AG08395 (cell line): ENCODE measurements at places on chromosomes 12 and 14.

DNA sequence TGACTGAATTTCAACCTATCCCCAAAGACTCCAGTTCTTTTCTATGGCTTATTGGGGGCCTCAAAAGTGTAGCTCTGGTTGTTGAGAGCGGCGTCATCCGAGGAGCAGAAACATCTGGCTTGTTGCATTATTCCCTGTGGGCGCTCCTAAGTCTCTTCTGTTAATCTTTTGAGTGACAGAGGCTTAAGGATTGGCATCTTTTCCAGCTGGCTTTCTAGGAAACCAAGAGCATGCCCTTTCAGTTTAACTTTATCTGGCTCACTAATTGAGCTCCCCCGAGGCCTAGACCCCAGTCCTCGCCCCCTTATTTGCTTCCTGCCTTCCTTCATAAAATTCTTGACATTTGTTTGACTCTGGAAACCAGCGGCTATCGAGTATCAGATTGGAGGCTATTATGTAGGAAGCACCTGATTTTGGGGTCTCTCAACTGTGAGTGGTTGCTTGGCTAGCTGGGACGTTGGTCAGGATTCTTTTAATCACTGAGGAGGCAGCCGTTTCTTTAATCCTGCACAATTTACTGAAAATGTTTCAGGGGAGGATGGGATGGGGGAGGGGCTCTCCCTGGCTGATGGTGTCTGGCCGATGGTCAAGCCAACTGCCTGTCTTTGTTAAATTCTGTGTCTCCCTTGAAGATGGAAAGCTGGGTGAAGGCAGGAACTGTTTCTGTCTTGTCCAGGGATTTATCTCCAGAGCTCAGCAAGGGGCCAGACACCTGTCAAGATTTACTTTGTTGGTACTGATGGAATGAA lies 3.1 kb downstream of the SMOC1 start:
- DNase-seq, result no peak

DNA sequence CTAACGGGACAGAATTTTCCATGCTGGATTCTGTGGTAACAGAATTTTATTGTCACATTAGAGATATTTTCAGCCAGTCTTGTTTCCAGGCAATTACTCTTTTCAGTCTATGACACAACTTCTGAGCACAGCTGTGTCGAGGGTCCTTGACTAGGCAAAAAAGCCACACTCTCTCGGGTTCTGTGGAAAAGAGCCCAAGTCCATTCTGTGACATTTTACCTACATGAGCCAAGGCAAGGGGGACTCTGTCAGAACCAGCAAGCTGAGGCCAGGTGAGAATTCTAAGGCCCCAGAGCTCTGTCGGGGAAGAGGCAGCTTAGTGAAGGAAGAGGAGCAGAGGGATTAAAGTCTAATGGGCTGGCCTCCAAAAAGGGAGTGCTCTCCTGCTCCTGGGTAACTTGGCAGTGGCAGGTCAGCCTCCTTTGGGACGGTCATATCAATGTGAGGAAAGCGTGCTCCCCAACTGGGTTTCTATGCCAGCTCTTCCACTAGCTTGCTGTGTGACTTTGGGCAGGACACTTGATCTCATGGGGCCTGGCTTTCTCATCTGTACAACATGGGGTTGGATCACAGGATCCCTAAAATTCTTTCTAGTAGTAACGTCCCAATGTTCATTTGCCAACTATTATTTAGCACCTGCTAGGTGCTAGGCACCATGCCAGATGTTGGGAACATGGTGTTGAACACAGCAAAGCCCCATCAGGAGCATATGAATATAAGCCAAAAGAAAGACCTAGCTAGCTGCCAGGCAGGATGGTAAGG lies 16.0 kb upstream of the RIC8B start:
- DNase-seq, result no peak

- peak; percentile 13 for DNase-seq
These were observed 1.6 kb downstream of the MARK3 start for GRCh38 chr14:103386713-103387329.

DNA sequence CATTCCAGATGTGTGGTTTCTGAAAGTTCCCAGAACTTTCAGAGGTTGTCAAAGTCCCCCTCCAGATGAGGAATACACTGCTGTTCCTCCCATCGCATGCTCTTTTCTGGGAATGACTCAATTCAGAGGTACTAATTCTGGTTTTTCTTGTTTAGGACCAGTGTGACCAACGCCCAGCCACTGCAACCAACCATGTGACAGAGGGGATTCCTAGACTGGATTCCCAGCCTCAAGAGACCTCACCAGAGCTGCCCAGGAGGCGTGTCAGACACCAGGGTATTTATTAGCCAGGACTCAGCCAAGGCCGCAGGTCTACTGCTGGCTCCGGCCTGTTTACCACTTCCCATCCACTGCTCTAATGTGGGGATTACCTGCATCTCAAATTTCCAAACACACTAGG lies 24.2 kb downstream of the TRAFD1 start:
- no peak for DNase-seq

DNA sequence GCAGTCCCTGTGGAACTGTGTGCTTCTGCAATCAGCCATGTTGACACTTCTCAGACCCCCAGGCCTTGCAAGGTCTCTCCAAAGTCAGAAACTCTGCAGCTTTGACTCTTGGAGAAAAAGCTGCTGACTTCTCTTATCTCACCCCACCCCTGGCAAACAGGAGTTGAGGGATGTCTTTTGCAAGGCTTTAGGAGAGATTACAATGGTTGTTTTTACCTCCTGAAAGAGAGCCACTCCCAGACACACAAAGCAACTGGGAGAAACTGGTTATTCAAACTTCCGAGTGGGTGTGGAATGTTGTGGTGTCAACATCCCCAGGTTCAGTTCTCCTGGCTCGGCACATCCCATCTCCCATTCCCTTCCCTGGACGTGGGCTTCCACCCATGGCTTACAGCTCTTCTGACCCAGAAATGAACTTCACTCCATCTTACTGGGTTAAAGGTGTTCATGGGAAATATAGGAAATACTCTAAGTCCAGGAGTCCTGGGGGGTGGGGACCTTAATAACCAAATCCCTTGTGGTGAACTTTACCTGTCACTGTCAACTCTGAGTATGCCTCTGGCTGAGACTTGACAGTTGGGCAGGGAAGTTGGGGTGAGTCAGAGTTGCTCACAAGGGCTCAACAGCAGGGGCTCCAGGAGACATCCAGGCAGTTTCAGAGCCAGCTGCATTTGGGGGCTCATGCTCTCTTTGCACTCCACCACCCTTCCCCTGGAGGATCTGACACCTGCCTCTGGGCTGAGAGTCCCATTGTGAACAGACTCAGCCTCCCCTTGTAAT lies 41.9 kb downstream of the CCDC177 start:
- DNase-seq, result no peak

DNA sequence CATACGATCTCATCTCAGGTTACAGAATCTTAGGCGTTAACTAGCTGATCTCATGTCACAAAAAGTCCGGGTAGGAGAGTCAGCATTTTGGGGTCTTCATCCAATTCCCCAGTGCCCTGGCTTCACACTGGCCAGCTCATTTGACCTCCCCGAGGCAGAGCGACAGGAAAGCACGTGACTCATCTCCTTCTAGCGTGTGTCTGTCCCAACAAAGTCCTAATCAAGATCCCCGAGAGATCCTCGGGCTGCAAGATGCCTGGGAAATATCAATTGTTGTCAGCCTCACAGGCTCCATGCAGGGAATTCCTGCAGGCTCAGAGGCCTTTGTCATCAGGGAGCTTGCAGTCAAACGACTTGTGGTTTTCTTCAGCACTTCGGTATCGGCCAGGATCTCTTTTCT lies 57.5 kb downstream of the ZNF664 start:
- DNase-seq, result peak; percentile 88

GRCh38 chr12:93704122-93704521 lies 26.9 kb downstream of the CRADD start:
- DNase-seq, result no peak

DNA sequence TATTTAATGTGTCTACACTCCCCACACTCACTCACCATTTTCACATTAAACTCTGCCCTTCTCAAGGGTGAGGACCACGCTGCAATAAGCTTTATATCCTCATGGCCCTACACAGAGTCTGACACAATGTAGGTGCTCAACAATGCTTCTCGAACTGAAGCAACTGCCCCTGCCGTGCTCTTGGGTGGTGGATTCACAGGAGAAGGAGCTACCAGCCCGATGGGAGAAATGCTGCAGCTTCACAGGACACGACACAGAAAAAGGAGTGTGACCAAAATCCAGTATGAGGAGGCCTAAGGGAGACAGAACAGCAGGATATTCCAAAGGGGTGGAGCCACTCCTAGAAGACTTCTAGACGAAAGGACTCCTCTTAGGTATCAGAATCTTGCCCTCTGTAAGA lies 6.5 kb upstream of the KRT3 start:
- DNase-seq, result no peak

- no peak for DNase-seq
These were observed 38.9 kb upstream of the DICER1 start for GRCh38 chr14:95196268-95196667.

- no peak for DNase-seq
These were observed 751.8 kb downstream of the GALC start for GRCh38 chr14:87241018-87241768.

- no peak for DNase-seq
These were observed 12.9 kb upstream of the TMEM263 start for GRCh38 chr12:106942775-106943174.

GRCh38 chr14:73958591-73958990 lies 8.5 kb downstream of the COQ6 start:
- no peak for DNase-seq

DNA sequence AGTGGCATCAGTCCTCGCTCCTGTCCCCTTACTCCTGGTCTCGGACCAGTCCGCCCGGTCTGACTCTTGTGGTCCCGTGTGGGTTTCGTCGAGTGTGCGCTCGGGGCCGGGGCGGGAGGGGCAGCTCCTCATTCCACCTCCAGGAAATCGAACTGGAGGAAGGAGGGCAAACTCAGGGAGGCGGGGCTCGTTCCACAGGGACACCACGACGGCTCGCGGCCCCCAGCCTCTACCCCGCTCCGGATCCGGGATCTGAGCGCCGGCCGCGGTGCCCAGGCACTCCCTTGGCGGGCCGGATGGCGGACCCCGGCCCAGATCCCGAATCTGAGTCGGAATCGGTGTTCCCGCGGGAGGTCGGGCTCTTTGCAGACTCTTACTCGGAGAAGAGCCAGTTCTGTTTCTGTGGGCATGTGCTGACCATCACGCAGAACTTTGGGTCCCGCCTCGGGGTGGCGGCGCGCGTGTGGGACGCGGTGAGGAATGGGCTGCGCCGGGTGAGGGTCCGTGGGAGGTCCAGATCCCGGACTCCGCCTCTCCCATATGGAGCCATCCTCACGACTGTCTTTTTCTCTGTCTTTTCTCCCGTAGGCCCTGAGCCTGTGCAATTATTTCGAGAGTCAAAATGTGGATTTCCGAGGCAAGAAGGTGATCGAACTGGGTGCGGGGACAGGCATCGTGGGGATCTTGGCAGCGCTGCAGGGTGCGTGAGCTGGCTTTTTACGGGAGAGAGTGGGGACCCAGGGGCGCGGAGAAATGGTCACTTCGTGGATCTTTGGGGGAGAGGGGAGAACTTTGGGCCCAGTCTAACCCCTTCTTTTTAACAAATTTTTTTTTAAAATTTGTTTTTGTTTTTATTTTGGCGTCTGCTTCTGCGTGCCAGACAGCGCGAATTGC lies at the start of gene EEF1AKMT3:
EEF1AKMT3 (plus strand) TSS at position 186 of the 894 bp plus-strand sequence; CDS start at position 297, 111 bp downstream.
- peak; percentile 71 for DNase-seq

- DNase-seq, result no peak
These were observed 906.4 kb upstream of the TMEM132C start for GRCh38 chr12:127360580-127360979.

DNA sequence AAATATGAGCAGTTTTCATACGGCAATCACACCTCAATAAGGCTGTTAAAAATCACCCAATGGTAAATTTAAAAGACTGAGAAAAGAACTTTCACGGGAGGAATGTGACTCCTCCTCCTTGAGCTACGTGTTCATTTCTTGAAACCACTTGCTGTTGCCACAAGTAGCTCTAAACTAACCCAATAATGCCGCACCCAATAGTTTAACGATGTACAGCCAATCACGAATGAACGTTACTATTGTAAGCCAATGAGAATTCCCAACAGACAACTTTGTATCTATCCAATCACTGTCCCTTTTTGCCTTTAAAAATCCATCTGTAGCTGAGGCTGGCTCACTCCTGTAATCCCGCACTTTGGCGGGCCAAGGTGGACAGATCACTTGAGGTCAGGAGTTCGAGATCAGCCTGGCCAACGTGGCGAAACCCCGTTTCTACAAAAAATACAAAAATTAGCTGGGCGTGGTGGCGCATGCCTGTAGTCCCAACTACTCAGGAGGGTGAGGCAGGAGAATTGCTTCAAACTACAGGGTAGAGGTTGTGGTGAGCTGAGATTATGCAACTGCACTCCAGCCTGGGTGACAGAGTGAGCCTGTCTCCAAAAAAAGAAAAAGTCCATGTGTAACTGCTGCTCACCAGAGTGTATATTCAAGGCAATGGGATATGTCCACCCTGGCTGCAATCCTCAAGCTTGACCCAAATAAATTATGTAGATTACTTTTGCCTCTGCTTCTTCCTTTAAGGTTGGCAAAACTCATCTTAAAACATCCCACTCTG lies 24.4 kb upstream of the BTBD6 start:
- no peak for DNase-seq

DNA sequence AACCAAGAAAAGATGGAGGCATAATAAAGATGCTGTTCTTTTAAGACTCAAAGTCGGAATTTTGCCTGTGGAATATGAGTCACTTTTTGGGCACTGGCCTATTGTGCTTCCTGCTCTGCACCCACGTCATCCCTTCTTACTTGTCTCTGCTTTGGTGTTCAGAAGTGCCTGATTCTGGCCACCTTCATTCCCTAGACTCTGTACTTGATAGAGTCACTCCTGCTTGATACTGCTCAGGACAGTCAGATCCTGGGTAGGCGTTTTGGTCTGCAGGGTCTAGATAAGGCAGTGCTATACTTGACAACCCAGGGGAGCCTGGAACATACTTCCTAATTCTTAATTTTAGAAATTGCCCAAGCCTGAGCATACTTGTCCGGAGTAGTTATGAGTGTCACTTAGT lies 1.9 kb downstream of the LRRK2 start:
- peak; percentile 79 for DNase-seq

GRCh38 chr12:114194956-114195355 lies 211.0 kb downstream of the TBX5 start:
- peak; percentile 31 for DNase-seq

DNA sequence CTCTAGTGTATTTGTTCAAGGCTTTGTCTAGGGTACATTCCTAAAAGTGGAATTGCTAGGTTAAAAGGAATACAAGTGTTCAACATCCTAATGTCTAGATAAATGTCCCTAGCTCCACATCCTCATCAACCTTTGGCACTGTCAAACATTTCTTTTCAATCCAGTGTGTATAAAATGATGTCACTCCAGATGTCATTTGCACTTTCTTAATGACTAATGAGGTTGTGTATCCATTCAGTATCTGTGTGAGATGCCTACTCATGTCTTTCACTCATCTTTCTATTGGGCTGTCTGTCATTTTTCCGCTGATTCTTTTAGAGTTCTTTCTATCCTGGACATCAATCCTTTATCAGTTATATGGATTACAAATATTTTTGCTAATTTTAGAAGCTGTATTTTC lies 43.3 kb downstream of the ARMH4 start:
- DNase-seq, result no peak

GRCh38 chr12:54134850-54135249 lies 53.9 kb downstream of the SMUG1 start:
- DNase-seq, result no peak
